ENCODE measurements at places on chromosomes 16 and 17.

DNA sequence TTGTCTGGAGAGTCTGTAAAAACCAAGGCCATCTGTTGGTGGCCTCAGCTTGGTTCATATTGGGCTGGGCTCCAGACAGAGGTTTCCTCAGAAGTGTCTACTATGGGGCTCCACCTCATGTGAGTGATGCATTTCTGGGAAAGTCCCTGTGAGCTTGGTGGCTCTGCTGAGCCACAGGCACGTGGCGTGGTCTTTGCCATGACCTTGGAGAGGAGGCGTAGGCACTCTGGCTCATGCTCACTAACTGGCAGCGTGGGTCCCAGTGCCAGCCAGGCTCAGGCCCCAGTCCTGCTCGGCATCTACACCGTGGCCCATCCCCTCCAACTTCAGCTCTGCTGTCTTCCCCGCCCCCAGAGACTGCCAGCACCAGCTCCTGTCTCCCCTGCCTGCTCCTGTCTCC, 10.7 kb upstream of the SMTNL2 start:
- peak; percentile 42 for DNase-seq

GRCh38 chr16:59604354-59604753, 870.2 kb upstream of the GOT2 start:
- DNase-seq, result no peak

- DNase-seq, result no peak
These were observed 15.5 kb downstream of the TBC1D24 start for GRCh38 chr16:2490190-2491105.

- DNase-seq, result no peak
These were observed 18.0 kb upstream of the TRIM37 start for GRCh38 chr17:59124665-59125064.

DNA sequence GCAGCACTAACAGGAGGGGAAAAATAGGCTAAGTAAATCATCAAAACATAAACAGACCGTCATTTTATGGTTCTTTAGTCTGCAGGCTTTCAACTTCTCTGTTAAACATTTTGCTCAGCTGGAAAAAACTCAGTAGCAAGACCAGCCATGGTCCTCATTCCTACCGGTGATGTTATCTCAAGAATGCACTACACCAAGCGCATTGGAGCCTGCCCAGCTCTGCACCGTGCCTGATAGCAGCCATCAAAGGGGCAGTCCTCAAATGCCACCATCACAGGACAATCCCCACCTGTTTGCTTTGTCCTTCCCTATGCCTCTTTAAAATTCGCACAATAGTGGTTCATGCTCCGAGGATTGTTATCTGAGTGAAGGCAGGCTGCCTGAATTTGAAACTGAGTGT, 181.5 kb upstream of the MON1B start:
- DNase-seq, result no peak

DNA sequence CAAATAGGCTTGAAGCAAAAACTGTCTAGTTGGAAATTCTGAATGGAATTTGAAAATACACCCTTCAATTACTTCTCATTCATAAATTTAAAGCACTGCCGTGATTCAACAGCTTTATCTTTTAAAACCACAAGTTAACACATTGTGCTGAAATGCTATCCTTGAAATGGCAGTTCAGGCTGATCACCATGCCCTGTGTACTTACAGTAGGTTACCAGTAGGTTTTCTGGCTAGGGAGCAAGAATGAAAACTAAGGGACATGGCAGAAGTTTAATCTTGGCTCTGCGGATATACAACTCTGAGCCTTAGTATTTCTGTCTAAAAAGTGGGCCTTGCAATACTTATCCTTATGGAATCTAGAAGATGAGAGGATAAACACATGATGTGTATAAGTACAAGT, 28.0 kb downstream of the NXPH3 start:
- DNase-seq, result no peak

DNA sequence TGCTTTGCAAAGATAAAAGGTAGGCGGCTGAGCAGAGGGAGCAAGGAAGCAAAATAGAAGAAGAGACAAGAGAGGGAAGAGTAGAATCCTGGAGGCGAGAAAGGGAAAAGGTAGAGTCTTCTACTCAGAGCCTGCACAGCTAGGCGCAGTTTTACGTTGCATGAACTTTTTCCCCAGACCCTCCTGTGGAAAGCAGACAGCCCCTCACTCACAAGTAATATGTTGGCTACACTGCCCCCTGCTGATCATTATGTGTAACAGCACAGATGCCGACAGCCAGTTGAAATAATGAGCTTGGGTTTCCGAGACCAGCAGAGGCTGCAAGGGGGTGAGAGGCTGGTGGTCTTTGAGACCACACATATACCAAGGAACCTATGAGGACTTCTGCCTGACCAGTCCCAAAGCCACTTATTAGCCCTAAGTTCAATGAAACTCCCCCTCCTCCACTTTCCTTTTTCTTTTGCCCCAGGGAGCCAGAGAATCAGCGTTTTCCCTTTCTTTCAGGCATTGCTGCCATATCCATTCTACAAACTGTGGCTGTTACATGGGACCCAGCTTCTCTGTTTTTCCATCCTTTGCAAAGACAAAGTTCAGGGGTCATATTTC, 22.5 kb upstream of the CMTR2 start:
- peak; percentile 58 for DNase-seq

- no peak for DNase-seq
These were observed 59.1 kb downstream of the PDPK1 start for GRCh38 chr16:2596747-2597559.

DNA sequence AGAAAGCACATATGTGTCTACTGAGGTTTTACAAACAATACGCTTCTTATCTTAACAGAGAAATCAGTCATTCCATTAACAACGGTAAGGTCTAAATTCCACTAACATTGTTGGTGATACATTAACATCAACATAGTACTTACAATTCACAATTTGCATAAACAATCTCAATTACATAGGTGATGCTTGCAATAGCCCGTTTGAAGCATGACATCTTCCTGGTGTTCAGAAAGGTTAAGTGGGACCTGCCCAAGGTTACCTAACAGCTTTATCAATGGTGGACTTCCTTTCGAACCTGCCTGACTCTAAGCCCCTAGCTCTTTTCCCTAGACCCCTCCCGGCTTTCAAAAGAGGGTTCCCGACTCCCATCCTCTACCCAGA, 699 bp downstream of the FAM222B start:
- DNase-seq, result no peak

GRCh38 chr16:78072275-78072674, 27.2 kb upstream of the WWOX start:
- no peak for DNase-seq

- no peak for DNase-seq
These were observed 191.9 kb downstream of the SLC39A11 start for GRCh38 chr17:72900654-72900971.

DNA sequence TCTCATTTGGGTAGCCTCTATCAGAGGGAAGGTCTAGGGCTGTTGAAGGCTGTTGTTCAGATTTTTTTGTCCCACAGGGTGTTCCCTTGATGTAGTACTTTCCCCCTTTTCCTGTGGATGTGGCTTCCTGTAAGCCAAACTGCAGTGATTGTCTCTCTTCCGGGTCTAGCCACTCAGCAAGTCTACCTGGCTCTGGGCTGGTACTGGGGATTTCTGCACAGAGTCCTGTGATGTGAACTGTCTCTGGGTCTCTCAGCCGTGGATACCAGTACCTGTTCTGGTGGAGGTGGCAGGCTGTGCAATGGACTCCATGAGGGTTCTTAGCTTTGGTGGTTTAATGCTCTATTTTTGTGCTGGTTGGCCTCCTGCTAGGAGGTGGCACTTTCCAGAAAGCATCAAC, 23.3 kb upstream of the CCR7 start:
- no peak for DNase-seq

- no peak for DNase-seq
These were observed 394.5 kb upstream of the SOX9 start for GRCh38 chr17:71726341-71726740.

DNA sequence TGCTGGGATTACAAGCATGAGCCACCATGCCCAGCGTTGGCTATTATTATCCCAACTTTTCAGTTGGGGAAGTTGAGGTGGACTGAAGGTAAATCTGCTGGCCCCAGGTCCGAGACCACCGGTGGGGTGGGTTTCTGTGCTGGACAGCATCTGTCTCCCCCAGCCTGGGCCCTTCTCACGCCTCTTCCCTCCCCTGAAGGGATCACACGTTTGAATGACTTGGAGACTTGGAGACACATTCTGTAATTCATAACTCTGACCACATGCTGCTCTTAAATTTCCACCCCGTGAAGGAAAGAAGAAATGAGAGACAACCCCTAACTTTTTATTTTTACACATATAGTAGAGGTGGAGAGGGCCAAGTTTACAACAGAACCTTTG, 109.8 kb downstream of the MSI2 start:
- DNase-seq, result no peak

- DNase-seq, result no peak
These were observed 192.3 kb upstream of the MAF start for GRCh38 chr16:79792664-79793351.

- DNase-seq, result no peak
These were observed 2.1 kb upstream of the JPH3 start for GRCh38 chr16:87600246-87600645.

- peak; percentile 46 for DNase-seq
These were observed 3.6 kb downstream of the ZNF267 start for GRCh38 chr16:31876951-31877828.

DNA sequence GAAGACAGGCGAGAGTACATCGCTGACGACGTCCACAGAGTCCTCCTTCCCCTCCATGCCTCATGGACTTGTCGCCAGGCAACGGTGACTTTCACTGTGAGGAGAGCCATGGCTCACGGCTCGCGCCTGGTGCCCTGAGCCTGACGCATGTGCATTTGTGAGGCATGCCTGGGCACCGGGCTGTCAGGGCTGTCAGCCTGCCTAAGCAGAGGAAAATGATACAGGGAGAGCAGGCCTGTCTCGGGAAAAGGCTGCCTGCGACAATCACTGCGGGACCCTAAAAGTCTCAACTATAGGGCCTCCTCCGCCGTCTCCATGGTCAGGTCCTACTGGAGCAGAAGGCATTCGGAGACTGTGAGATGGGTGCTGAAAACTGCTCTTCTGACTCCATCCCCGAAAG, 135.5 kb upstream of the WSB1 start:
- DNase-seq, result no peak

- no peak for DNase-seq
These were observed 7.5 kb downstream of the ZNF213 start for GRCh38 chr16:3142327-3142726.

DNA sequence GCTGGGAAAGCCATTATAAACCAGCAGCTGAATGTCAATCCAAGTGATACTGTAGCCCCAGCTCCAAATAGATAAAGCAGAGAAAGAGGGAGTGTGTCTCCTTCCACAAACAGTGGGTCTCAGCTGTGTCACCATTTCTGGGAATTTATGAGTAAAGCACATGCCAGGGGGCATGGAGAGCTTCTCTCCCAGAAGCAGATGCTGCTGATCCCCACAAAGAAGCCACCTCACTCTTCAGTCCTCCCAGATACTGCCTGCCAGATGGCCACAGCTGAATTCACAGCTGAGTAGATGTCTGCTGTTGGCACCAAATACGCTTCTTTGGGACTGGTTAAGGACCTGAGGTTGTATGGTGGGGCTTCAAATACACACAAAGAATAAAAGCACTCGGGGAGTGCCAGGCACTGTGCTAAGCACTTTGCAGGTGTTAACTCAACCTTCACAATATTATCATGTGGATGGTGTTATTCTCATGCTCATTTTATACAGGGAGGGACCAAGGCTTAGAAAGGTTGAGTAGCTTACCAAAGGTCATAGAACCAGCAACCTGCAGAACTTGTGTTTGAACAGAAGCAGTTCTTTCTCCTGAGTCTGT, 298.3 kb downstream of the CDH11 start:
- DNase-seq, result no peak

- no peak for DNase-seq
These were observed 431.8 kb downstream of the PMP22 start for GRCh38 chr17:14833201-14833785.

DNA sequence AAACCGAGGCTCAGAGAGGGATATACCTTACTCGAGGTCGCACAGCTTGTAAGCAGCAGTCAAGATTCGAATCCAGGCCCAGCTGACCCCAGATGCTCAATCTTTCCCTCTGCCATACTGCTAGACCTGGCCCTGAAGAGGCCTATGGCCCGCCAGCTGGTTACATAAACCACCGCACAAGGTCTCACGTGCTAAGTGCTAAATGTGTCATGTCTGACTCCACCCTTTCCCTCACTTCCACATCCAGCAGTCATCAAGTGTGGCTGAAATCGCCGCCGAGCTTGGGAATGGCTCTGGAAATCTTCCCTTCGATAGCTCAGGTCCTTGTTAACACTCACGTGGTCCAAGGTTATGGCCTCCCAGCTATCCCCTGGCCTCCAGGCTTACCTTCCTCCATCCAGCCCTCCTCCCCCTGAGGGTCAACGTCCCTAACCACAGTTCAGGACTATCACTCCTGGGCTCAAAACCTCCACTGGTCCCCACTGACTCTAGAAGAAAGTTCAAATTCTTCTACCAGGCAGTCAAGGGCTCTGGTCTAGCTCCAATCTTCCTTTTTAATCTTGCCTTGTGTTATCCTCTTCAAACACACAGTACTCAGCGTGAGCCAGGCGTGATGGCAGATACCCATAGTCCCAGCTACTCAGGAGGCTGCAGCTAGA, 3.5 kb downstream of the ZBTB4 start:
- no peak for DNase-seq

DNA sequence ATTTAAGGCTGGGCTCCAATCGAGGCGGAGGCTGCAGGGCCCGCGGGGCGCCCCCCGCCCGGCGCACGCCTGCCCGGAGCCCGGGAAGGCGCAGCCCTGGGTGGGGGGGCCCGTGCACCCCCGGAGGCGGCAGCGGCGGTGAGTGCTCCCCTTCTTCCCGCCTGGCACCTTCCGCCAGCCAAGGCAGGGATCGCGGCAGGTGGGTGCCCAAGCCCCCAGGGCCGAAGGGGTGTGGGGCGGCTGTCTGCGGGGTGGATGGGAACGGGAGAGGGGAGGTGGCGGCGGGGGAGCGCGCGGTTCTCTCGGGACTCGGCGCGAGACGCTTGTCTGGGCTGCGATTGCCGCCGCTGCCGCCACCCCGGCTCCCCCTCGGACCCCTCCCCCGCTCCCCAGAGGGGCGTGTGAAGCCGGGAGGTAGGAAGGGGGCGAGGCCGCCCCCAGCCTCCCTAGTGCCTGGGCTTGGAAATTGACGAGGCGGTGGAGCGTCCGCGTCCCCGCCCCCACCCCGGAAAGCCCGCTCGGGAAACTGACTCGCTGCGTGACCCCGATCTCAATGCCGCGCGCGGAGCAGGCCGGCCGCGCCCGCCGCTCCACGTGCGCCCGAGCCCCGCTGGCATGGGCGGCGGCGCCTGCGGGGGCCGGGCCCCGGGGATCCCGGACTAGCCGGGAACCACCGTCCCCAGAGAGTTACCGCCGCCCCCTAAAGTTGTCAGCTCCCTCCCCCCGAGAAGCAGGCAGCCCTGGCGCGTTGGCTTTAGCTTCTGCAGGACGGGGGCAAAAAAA, 231.5 kb downstream of the MRTFB start:
- DNase-seq, result peak; percentile 43

DNA sequence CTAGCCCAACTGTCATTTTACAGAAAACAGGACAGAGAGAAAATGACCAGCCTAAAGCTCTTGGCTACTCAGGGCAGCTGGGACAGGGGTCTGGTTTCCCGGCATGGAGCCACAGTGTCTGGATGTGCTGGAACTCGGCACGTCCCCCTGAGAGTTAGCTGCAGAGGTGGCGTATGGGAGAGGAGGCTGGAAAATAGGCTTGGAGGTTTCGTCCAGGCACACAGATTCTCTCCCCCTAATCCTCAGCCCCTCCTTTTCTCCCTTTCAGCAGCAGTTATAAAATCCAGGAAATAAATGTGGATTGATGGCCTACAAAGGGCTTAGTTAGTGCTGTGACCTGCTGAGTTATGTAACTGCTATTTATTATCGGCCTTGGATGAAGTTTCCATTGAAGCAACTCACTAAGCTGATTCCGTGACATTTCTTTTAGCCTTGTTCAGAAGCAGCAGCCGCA, 89.5 kb upstream of the TOB1 start:
- DNase-seq, result no peak

GRCh38 chr17:57944908-57945307, 10.3 kb downstream of the CUEDC1 start:
- no peak for DNase-seq

Measured in B cell (primary cell).